ENCODE measurements at places on chromosomes 1 and 21.

- DNase-seq, result no peak
These were observed 74.4 kb downstream of the DUSP10 start for GRCh38 chr1:221667504-221667903.

DNA sequence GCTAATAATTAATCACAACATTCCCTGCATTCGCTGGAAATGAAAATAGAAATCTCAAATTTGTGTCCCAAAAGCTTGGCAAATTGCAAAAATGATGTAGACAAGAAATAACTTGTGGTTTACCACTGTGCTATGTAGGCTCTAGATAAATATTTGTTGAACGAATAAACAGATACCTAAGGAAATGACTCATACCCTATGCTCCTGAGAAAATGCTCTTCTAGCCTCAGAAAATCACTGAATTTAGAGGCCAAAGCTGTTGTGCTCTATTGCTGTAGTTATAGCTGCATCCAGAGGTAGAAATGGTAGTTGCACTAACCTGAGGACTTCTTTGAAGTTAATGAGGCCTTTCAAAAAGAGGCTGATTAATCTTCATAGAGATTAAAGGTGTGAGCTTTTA, 142.0 kb upstream of the ZNHIT6 start:
- no peak for DNase-seq

GRCh38 chr1:162878000-162878596, 17.1 kb upstream of the CCDC190 start:
- no peak for DNase-seq

DNA sequence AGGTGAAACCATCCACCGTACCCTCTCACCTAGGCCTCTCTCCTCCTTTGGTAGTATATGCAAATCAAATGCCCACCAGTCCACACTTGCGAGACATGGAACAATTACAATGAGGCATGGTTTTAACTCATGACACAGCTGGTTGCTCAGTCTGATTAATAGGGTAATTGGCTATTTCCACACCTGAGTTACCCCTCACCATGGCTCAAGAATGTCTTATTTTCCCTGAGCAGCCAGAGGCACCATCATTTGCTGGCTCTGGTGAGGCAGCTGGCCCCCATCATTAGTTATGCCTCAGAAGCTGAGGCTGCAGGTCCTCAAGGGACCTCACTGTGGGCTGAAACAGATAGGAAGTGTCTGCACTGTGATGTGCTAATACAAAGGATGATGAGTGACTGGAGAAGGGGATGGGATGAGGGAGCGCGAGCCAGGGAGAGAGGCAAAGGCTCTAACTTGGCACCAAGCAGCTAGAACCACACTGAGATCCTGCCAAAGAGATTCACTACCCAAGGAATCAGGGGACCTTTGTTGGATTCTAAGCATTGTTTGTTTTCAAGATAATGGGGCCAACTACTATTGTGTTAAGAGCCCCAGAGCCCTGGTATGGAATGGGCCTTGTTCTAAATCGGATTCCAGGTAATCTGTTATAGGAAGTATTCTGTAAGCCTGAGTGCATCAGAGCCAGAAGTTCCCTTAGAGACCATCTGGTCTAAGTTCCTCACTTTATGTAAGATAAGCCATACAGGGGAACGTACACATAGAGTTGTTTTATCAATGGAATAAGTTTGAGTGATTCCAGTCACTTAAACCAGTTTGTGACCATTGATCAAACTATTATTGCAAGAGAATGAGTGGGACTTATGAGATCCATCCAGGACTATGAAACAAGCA, 80.0 kb upstream of the CNTN2 start:
- no peak for DNase-seq

- no peak for DNase-seq
These were observed 8.9 kb upstream of the DHRS3 start for GRCh38 chr1:12626888-12627287.

- no peak for DNase-seq
These were observed 29.4 kb upstream of the VASH2 start for GRCh38 chr1:212920896-212921295.

GRCh38 chr1:55789466-55789865, 574.3 kb upstream of the USP24 start:
- no peak for DNase-seq

DNA sequence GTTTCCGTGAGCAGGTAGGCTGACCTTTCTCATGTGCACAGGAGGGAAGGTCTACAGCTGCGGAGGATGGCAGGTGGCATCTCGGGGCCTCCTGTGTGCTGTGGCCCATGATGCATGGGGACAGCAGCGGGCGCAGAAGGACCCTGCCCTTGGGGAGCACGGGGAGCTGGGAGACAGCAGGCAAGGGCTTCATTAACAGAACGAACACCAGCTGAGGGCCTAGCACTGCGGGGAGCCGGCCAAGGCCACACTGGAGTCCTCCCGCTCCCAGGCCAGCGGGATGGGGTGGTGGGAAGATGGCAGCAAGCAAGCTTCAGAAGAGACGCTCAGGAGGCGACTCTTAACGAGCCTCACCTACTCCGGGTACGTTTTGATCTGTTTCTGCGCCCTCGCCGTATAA, 66.6 kb downstream of the SCCPDH start:
- DNase-seq, result no peak

DNA sequence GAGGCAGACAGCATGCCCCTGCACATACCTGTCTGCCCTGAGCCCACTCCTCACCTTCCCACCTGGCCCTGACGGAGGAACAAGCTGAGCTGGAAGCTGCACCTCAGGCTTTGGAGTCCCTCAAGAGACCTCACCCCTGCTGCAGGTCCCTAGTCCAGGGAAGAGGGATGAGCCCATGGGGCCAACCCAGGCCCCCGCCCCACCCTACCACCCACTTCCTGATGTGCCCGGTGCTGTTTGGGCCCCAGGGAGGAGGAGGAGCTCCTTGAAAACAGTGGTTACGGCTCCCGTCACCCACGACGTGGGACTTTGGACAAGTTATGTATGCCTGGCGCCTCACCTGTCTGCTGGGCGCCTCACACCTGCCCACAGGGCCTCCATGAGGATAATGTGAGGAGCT, 250.2 kb downstream of the NPHP4 start:
- no peak for DNase-seq

DNA sequence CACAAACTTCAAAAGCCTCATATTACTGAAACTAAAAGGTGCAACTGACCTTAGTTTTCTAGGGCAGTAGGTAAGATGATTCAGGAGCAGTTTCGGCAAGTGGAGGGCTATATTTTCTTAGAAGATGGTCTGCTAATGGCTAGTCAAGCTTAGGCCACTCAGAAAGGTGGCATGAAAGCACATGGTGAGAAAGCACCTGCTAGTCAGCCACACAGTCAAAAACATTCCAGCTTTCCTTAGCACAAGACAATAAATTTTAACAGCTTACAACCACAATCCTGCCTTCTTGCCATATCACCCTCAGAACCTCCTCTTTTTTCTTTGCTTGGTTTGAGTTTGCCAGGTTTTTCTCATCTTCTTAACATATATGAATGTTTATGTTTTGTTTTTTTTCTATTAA, 81.1 kb upstream of the SLFNL1 start:
- no peak for DNase-seq

DNA sequence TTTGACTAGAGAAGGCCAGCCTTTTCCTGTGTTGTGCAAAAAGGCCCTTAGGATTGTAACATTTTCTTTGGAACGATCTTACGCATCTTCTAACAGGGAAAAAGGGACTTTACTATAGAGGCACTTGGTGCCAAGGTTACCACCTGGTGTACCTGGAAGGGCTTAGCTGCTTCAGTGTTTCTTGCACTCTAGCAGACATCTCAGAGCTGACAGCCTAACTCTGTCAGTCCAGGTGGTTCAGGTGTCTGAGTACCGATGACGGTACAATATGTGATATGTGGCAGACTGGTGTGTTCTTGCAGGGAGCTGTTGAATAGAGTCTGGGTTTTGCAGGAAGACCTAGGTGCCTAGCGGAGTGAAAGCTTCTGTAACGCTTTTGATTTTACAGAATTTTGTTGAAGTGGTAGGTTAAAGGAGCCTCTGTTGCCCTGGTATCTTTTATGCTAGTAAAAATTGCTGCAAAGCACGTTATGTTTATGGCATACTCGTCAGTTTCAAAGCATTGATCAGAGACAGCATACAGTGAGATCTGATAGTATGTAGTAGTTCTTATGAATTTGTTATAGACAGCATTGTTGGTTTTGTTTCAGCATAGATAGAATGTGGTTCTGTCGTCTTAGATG, 1.4 kb downstream of the MAGI3 start:
- no peak for DNase-seq

- DNase-seq, result no peak
These were observed 43.3 kb downstream of the GPR137B start for GRCh38 chr1:236185687-236186086.

DNA sequence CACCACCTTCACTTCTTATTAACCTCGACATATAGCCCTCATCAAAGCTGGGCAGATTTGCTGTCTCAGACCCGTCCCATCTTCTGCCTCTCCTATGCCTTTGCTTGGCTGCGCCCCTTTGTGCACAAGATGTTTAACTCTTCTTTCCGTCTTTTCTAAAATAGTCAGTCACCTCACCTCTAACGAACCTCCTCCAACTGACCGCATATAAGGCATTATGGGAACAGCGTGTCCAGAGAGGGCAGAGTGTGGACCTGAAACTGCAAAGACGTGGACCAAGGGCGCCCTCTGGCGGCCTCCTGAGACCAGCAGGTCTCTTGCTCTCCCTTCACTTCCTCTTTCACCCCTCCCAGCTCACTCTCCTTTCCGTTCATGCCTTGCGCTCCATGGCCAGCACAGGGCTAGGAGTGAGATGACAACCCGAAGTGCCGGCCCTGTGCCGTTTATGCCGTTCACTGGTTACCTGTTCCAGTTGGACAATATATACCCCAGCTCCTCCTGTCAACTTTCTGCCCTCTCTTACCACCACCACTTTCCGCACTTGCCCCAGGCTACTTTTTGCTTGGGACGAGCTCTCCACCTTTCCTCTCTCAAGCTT, 2.5 kb upstream of the METTL25B start:
- DNase-seq, result peak; percentile 85

- DNase-seq, result no peak
These were observed 50.1 kb downstream of the LAMC1 start for GRCh38 chr1:183073320-183073719.

- no peak for DNase-seq
These were observed 43.9 kb upstream of the APOBEC4 start for GRCh38 chr1:183696981-183697380.

GRCh38 chr1:7233237-7233540, 447.9 kb downstream of the CAMTA1 start:
- DNase-seq, result no peak

GRCh38 chr1:68231627-68232288, 565 bp downstream of the WLS start:
- DNase-seq, result no peak

GRCh38 chr1:28540651-28541050, 12.2 kb upstream of the TRNAU1AP start:
- DNase-seq, result no peak

DNA sequence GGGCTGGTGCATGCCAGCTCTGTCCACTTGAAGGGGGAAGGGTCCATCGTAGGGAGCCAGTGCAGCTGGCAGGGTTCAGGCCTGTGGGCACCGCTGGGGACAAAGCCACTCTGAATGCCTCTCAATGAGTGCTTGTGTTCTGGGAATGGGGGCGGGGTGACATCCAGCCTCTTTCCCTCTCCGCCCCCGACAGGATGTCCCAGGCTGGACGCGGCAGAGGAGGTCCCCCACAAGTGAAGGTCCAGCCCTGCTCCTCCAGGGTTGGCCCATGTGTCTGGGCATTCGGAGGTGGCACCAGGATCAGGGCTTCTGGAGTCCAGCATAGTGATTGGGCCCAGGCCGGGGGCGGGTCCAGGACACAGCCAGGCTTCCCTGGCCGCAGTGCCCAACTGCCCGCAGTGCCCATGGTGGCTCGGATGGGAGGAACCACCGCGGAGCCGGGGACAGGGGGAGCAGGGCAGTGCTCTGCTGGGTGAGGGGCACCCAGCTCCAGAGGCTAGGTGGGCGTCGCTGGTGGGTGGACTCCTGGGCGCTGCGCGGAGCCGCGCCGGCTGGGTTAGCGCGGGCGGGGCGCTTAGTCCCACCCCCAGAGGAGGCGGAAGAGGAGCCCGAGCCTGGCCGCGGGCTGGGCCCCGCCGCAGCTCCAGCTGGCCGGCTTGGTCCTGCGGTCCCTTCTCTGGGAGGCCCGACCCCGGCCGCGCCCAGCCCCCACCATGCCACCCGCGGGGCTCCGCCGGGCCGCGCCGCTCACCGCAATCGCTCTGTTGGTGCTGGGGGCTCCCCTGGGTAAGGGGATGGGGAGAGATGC, at the start of gene SHISA4:
Gene SHISA4 (plus strand): TSS at position 617 of the 808 bp plus-strand sequence. CDS start 97 bp downstream, at position 714.
- DNase-seq, result peak; percentile 30

GRCh38 chr1:207396168-207396746, 57.9 kb upstream of the CR2 start:
- DNase-seq, result no peak
